ENCODE measurements at places on chromosomes 16 and 17.

DNA sequence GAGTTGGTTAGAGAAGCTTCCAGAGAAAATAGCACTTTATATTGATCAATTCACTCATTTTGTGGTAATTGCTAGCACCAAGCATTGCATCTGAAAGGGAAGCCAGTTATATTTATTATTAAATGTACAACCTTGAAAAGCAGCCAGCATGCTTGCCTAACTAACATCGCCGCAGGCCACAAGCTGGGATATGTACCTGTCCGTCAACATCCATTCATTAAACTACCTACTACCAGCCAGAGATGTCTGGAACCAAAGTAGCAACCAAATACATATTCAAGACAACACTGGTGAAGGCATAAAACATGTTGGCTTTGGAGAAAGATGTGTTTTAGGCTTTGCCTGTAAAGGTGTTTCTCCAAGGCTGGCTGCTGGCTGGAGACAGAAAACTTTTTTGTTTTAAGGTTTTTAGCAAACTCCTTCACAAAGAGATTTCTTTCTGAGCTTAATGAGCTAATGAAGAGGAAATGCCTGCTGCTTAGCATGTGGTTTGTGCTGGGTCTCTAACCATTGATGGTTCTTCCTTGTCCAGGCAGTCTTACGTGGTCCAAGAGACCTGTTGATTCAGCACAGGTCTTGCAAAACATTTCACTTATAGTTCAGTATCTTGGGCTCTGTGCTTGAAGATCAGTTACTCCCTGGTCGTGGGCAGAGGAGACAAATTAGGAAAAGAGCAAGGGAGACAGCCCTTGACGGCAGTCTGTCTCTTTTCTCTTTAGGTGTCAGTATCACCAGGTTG lies 3.1 kb downstream of the ITPRIPL2 start:
- DNase-seq = no peak
- H3K27me3 ChIP-seq = peaks cover 11% of the 10 kb centered on the region
- peaks cover 57% of the 10 kb centered on the region for H3K4me1 ChIP-seq
- peak overlapping the region; percentile 54 for H3K4me3 ChIP-seq

DNA sequence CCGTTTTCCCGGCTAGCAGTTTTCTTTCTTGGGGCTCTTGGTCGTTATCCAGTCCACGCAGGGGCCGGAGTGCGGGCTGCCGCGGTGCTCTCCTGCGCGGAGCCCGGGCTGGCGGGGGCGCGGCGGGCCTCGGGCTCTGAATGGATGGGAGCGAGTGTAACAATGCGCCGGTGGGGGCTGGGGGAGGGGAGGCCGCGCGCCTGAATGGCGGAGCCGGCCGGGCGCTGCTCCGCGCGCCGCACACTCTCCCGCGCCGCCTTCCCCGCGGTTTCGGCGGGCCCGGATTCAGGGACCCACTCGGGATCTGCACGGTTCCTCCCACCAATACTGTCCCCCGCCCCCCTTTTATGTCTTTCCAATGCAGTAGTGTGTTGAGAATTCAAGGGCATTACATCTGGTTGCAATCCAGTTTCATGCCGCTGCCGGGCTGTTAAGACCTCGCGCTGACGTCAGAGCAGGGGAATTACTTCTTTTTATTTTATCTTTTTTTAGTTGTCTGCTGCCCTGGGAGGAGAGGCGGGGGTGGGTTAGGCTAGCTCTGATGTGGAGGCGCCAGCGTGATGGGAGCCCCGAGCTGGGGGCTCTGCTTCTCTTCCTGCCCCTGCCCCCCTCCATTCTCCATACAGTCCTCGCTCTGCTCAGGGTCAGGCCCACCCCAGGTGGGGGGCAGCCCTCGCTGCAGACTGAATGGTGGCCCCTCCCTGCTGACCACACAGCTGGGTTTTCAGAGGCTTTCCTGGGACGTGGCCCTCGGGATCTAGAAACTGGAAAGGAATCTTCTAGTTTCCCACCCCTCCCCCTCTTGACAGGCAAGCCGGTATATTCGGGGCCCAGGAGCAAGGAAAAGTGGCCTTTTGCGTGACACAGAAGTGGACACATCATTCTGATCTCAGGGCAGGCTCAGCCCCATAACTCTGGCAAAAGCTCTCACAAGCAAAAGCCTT lies 1.8 kb downstream of the RAI1 start:
- H3K4me1 ChIP-seq = peaks cover 34% of the 10 kb centered on the region
- peak overlapping the region; percentile 98 for H3K27ac ChIP-seq
- peak; percentile 48 for DNase-seq
- peak overlapping the region; percentile 91 for H3K4me3 ChIP-seq
- peaks cover 13% of the 10 kb centered on the region for H3K36me3 ChIP-seq

DNA sequence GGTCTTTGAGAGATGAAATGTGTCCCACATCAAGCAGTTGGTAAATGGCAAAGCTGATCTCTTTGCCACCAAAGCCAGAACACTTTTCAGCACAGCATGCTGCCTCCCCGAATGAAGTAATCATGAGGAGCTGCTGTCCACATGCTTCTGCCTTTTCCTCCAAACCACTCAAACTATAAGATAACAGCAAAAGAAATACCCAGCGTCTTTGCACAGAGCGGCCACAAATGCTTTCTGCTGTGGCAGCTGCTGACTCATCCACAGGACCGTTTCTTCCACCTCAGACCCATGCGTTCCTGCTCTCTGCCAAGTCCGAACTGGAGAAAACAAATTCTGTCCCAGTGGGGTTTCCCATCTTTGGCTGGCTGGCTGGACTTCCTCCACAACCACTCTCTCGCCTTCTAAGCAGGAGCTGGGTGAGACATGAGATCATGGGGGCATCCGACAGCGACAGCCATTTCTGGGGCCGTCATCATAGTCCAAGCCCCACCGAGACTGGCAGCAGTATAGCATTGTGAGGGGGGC lies 27.1 kb downstream of the TBC1D3B start:
- H3K36me3 ChIP-seq = no peaks in the 10 kb centered on the region
- H3K4me1 ChIP-seq = peaks cover 42% of the 10 kb centered on the region
- no peak overlapping the region for H3K4me3 ChIP-seq
- peak overlapping the region; percentile 47 for H3K27ac ChIP-seq

- no peak overlapping the region for H3K27ac ChIP-seq
- H3K4me1 ChIP-seq = peaks cover 11% of the 10 kb centered on the region
- H3K27me3 ChIP-seq = no peaks in the 10 kb centered on the region
- peaks cover 11% of the 10 kb centered on the region for H3K36me3 ChIP-seq
These were observed 219.1 kb downstream of the STX8 start for GRCh38 chr17:9356488-9356911.

GRCh38 chr17:15915961-15916360 lies 29.0 kb upstream of the ADORA2B start:
- no peaks in the 10 kb centered on the region for H3K36me3 ChIP-seq
- peaks cover 3% of the 10 kb centered on the region for H3K4me1 ChIP-seq
- no peak overlapping the region for H3K27ac ChIP-seq
- DNase-seq = no peak
- no peak overlapping the region for H3K4me3 ChIP-seq
- H3K27me3 ChIP-seq = peaks cover 27% of the 10 kb centered on the region

DNA sequence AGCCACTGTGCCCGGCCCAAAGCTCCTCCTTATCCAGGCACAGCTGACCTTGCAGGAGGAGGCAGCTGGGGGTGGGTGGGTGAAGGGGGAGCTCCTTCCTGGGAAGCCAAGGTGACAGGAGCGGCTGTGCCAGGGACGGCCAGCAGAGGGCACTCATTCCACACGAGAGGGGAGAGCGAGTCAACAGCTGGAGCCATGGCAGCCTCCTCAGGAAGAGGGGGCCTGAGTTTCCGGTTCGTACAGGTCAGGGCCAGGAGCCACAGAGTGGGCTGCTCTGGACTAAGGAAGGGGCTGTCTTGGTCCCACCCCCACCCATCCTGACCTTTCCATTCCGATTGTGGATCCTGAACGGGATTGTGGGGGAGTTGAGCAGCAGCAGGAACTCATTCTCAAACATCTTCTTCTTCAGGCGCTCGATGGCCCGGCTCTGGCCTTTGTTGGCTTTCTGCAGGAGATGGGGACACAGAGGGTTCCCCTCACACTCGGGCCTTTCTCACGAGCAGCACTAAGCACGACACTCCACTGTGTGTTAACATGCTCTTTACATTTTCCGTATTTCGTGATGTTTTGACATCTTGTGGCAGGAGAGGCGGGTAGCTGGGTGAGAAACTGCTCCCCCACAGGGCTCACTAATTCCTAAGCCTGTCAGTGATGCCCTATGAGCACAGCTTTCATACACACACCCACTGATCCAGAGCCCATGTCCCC lies 61.6 kb downstream of the TIMM22 start:
- no peaks in the 10 kb centered on the region for H3K27me3 ChIP-seq
- H3K27ac ChIP-seq = no peak overlapping the region
- peaks cover 2% of the 10 kb centered on the region for H3K4me1 ChIP-seq
- H3K36me3 ChIP-seq = peaks cover 52% of the 10 kb centered on the region

DNA sequence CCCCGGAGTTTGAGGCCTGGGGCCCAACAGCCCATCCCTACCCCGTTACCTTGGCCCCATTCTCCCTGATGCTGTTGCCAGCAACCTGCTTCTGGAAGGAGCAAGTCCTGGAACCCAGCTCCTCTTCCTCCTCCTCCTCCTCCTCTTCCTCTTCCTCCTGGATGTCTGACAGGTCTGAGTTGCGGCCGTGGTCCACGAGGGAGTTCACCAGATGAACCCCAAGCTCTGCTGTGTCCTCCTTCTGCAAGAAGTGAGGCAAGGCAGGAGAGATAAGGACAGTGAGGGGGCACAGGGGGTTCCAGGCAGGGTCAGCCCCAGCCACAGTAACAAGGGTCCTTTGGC lies 18.7 kb downstream of the TSPOAP1 start:
- H3K27ac ChIP-seq = no peak overlapping the region
- H3K4me1 ChIP-seq = no peaks in the 10 kb centered on the region
- H3K36me3 ChIP-seq = no peaks in the 10 kb centered on the region
- no peaks in the 10 kb centered on the region for H3K27me3 ChIP-seq
- no peak for DNase-seq

- H3K4me3 ChIP-seq = no peak overlapping the region
- no peaks in the 10 kb centered on the region for H3K36me3 ChIP-seq
- DNase-seq = no peak
- peaks cover 25% of the 10 kb centered on the region for H3K27me3 ChIP-seq
These were observed 21.5 kb upstream of the NDRG4 start for GRCh38 chr16:58478427-58478826.

DNA sequence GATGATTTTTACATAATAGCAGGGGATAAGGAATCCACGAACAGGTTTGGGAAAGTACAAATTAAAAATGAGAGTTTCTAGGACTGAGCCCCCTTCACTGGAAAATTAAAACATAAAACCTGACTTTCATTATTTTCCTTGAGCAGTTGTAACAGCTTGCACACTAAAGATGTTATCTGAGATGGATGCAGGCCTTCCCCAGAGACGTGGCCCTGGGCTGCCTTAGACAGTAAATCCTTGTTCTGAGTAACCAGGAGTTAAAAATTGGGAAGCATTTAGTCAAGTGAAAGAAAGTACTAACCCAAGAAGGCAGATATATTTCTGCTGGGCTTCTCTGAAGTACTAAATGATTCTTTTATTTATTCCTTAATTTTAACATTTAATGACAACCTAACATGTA lies 432.2 kb upstream of the KIF2B start:
- no peak for DNase-seq
- no peak overlapping the region for H3K27ac ChIP-seq
- H3K4me1 ChIP-seq = no peaks in the 10 kb centered on the region

DNA sequence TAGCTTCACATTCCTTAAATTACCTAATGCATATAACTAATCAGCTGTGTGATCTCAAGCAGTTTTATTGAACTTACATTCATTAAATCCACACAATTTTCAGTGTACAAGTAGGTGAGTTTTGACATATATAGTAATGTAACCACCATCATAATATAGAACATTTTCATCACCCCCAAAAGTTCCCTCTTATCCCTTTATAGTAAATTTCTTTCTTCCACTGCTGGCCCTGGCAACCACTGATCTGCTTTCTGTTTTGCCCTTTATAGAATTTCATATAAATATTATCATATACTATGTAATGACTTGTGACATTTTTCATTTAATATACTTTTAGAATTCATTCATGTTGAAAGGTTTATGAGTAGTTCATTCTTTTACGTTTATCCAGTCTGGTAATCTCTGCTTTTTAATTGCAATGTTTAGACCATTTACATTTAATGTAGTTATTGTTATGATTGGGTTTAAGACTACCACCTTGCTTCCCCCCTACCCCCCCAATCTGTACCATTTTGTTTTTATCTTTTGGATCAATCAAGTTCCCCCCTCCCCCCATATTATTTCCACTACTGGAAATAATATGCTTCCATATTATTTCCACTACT lies 125.3 kb upstream of the NACA2 start:
- no peaks in the 10 kb centered on the region for H3K27me3 ChIP-seq
- no peak for DNase-seq
- H3K27ac ChIP-seq = no peak overlapping the region
- H3K4me3 ChIP-seq = no peak overlapping the region
- no peaks in the 10 kb centered on the region for H3K4me1 ChIP-seq

- no peaks in the 10 kb centered on the region for H3K36me3 ChIP-seq
- DNase-seq = no peak
- H3K4me3 ChIP-seq = no peak overlapping the region
These were observed 31.4 kb downstream of the MYO15A start for GRCh38 chr17:18139949-18140348.

GRCh38 chr16:56700195-56700594 lies 17.9 kb downstream of the MT1X start:
- H3K27ac ChIP-seq = no peak overlapping the region
- no peak for DNase-seq
- no peaks in the 10 kb centered on the region for H3K27me3 ChIP-seq
- H3K4me1 ChIP-seq = no peaks in the 10 kb centered on the region

- peaks cover 58% of the 10 kb centered on the region for H3K27me3 ChIP-seq
- H3K4me1 ChIP-seq = peaks cover 8% of the 10 kb centered on the region
- H3K4me3 ChIP-seq = no peak within 1 kb of the TSS
- H3K27ac ChIP-seq = no peak within 1 kb of the TSS
These were observed at the start of gene SCNN1B for GRCh38 chr16:23302045-23302956. SCNN1B (plus strand) TSS chr16:23302302; CDS start chr16:23348600, 46,298 bp downstream.

- no peak overlapping the region for H3K4me3 ChIP-seq
- H3K27me3 ChIP-seq = no peaks in the 10 kb centered on the region
- peaks cover 15% of the 10 kb centered on the region for H3K4me1 ChIP-seq
- H3K27ac ChIP-seq = no peak overlapping the region
These were observed 11.7 kb downstream of the GAA start for GRCh38 chr17:80113033-80113484.

DNA sequence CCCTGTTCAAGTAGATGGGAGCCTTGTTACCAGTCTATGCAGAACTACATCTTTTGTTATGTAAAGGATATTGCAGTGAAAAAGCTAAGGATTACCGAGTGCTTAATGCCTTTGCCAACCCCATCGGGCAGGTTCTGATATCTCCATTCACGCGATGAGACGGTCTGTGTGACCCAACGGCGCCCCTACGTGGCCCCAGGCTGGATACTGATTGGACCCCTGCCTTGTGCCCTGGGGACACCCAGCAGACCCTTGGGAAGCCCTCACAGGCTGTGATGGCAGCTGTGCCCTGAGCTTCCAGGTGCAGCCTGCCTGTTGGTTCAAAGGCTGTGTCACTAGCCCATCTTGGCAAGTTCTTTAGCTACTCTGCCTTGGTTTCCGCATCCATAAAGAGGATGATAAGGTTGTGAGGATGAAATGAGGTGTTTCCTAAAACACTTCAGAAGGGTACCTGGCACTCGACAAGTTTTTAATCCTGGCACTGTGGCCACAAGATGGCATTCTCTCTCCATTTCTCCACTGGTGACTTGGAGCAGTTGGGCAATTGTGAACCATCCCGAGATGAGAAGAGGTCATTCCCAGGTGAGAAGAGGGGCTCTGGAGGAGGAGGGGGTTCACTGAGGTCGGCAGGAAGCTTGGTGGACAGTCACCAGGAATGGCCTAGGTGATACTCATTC lies 33.6 kb downstream of the HAPSTR1 start:
- H3K4me3 ChIP-seq = no peak overlapping the region
- H3K4me1 ChIP-seq = peaks cover 72% of the 10 kb centered on the region
- peak overlapping the region; percentile 88 for H3K27ac ChIP-seq
- H3K36me3 ChIP-seq = peaks cover 35% of the 10 kb centered on the region

Data from stimulated activated naive B cell treated with anti-CD40 and anti-IgM and Interleukin-4, amounts not matched to agents 10 μg/mL and 1 μg/mL and 100 μg/mL, for 72 hours (primary cell).